NCI-H510A (cell line): ENCODE measurements at places on chromosomes 2 and 18.

GRCh38 chr2:25228848-25229278 lies 60.5 kb upstream of the POMC start:
- peak; percentile 45 for DNase-seq

DNA sequence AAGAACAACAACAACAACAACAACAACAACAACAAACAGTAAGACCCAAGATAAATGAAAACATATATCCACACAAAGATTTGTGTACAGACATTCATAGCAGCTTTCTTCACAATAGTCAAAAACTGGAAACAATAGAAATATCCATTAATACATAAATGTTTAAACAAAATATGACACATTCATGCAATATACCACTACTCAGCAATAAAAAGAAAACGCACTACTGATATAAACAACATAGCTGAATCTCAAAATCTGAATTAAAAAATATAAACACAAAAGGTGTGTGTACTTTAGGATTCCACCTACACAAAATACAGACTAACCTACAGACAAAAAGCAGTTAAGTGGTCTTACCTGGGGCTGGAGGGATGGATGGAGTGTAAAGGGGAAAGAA lies 42.1 kb downstream of the DOK1 start:
- DNase-seq, result no peak

DNA sequence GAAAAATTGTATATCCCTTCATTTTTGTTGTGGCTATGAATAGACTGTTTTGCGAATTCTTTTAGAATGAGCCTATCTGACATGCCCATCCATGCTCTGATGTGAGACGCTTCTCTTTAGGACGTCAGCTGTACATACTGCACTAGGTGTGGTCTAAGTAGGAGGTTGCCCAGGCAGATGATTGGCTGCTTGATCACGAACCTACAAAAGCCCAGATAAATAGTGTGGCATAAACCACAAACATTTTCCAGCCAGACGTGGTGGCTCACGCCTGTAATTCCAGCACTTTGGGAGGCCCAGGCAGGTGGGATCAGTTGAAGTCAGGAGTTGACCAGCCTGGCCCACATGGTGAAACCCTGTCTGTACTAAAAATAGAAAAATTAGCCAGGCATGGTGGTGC lies 251.8 kb downstream of the AGAP1 start:
- DNase-seq, result no peak

- DNase-seq, result no peak
Measured at GRCh38 chr18:51726614-51727013, 529.1 kb upstream of the MEX3C start.

GRCh38 chr18:59050661-59051057 lies 89.0 kb upstream of the SEC11C start:
- no peak for DNase-seq

- no peak for DNase-seq
Measured at GRCh38 chr2:211216221-211216620, 659.8 kb downstream of the CPS1 start.

- no peak for DNase-seq
Measured at GRCh38 chr2:39033980-39034379, 86.9 kb downstream of the SOS1 start.

DNA sequence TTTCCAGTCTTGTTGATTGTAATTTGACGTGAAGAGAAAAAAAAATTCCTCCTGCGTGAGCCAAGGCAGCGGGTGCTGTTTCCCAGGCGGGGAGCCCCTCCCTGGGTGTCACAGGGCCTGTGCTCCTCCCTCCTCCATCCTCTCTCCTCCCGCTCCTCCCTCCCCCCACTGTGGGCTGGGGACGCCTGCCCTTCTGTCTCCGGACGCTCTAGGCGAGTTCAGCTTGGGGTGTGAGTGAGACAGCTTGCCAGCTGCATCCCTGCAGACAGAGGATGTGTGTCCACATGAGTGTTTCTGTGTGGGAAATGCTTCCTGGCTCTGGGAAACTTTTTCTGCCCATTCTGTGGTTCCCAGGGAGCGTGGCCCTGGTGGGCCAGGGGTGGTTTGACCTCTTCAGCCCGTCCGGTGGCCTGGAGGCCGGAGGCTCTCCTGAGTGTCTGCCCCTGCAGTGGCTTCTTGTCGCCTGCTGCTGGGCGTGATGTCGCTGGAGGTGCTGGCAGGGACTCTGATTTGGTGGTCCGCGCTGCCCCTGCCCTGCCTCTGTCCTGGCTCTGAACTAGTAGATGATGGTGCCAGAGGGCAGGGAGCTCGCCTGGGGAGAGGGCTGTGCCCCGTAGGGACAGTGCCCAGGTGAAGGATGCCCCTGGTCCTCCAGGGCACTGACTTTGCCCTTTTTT lies 96.4 kb downstream of the USP40 start:
- no peak for DNase-seq

- DNase-seq, result no peak
Measured at GRCh38 chr2:120473522-120474271, 127.8 kb downstream of the INHBB start.

- DNase-seq, result no peak
Measured at GRCh38 chr2:44706681-44707553, 234.6 kb upstream of the SIX3 start.

GRCh38 chr2:118858485-118859156 lies 11.2 kb upstream of the EN1 start:
- no peak for DNase-seq

DNA sequence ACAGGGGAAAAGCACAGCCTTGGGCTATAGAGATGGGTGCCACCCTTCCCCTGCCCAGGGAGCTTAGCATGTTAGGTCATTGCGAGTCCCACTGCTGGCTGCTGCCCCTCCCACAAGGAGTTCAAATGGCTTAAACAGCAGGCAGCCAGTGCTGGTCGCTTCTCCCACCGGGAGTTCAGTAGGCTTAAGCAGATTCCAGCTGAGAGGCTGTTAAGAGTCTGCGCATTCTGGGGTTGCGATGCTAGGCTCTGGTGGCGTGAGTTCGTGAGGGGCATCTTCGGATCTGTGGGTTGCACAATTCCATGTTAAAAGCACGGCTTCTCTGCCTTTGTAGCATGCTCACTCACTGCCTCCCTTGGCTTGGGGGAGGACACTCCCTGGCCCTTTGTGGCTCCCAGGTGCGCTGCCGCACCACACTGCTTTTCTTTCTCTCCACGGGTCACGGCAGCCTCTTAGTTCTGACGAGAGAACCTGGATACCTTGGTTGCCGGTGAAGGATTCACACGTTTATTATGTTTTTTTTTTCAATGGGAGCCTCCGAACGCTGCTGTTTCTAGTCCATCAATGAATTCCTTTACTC lies 93.2 kb downstream of the UNC80 start:
- DNase-seq, result no peak
